NCI-H2081 treated with DMSO at 0.1 percent for 48 hours (cell line): ENCODE measurements at places on chromosomes 16 and 17.

DNA sequence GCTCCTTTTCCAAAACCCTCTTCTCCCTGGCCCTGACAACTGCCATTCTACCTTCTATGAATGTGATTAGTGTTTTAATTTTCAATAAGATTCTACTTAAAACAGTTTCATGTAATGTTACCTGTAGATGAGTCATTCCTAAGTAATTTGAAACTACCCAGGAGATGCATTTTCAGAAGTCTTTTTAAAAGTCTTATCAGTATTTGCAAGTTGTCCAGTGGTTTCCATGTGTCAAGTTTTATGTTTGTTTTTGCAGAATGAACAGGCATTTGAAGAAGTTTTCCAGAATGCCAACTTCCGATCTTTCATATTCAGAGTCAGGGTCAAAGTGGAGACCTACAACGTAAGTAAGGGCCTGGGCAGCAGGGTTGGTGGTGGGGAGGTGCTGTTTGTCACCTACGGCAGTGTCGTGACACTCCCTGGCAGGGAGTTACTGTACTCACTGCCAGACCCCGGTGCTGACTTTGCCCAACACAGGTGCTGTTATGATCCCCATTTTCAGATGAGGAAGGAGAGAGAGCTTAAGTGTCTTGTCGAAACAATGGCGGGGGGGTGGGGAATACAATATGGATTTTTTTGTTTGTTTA lies 65.0 kb downstream of the RPA1 start:
- no peak for DNase-seq

GRCh38 chr17:83138820-83139219 lies 59.4 kb downstream of the METRNL start:
- no peak for DNase-seq

DNA sequence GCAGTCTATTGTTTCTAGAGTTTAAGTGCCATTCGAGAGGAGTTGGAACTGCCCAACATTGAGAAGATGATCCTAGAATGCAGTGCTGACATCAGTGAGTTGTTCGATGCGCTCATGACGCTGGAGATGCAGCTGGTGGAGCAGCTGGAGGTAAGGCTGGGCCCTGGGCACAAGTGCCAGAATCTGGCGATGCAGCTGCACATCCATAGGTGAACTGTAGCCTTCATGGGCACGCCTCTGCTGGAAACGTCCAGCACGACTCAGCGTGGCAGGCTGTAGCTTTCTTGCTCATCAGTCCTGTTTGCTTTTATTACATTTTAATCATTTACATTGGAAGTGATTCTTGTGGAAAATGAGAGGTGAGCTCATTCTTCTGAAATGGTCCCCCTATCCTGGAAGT lies 31.7 kb downstream of the DRC3 start:
- no peak for DNase-seq

DNA sequence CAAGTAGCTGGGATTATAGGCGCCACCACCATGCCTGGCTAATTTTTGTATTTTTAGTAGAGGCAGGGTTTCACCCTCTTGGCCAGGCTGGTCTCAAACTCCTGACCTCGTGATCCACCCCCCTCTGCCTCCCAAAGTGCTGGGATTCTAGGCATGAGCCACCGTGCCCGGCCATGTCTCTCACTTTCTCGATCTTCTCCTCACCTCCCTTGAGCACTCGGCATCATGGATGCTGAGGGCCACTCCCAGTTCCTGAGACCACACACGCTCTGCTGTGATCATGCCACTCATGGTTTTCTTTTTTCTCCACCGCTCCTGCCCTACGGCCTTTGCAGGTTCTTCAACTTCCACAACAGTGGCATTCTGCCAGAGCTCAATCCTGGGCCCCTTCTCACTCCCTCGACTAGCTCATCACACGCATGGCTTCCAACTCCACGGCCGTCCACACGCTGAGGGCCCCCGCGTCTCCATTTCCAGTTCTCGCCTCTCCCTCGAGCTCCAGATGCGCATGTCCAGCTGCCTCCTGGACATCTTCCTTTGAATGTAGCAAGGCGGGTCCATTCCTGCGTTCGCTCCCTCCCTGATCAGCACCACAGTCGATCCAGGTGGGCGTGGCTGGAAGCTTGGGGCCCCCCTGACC lies 5.5 kb upstream of the NCBP3 start:
- DNase-seq, result no peak

DNA sequence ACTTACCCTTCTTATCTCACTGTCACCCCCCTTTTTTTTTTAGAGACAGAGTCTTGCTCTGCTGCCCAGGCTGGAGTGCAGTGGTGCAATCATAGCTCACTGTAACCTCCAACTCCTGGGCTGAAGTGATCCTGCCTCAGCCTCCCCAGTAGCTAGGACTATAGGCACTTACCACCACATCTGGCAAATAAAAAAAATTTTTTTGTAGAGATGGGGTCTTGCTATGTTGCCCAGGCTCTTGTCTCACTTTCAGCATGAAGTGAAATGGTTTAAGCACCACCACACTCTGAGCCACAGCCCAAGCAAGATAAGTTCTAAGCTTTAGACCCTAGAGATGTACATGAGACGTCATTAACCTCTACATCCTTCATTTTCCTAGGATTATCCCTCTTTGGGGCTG lies 34.5 kb upstream of the EFCAB13 start:
- DNase-seq, result no peak

DNA sequence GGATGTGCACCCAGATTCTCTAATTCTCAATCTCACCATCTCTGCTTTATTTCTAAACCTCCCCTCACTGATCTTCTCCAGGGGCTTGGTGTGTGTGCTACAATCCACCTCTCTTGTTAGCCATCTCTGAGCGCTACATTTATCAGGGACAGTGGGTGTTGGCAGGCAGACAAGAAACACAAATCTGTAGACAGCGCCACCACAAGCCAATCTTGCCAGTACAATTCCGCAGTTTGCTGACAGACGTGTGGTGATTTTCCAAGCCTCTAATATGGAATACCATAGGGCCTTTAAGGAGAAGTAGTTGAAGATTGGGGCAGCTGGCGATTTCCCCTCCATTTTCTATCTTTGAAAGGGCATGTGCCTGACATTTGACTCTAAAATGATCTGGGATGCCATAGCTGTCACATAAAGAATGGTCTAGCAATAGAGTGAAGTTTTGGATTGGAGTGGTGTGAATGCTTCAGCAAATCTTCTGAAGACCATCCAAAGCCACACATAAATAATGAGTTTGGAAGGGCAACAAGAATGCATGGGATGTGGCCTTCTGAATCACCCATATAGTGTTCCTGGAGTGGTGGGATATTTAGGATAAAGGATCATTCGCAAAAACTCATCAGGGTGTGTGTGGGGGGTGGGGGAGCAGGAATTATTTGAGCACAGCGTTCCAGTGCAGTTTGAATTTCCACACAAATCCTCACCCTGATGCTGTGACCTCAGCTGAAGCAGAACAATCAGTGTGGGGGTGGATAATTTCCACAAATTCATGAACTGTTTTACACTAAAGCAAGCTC lies 12.0 kb upstream of the ANKFN1 start:
- no peak for DNase-seq

- no peak for DNase-seq
Measured at GRCh38 chr17:72434991-72435618, 314.3 kb downstream of the SOX9 start.

DNA sequence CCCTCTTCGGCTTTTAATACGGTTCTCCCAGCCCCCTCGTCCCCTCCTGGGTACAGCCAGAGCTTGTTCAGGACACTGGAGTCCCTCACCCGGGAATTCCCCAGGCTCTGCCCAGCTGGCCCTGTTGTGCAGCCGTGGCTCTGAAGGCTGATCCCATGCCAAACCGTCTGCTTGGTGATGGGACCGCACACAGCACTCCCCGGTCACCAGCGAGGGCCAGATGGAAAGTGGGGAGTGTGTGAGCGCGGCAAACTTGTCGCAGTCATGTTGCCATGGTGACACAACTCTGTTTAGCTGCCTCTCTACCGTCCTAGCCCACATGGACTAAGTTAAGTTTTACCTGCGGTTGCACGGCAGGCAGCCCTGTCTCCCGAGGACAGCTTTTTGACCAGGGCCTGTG lies 107.9 kb downstream of the RAP1GAP2 start:
- no peak for DNase-seq

DNA sequence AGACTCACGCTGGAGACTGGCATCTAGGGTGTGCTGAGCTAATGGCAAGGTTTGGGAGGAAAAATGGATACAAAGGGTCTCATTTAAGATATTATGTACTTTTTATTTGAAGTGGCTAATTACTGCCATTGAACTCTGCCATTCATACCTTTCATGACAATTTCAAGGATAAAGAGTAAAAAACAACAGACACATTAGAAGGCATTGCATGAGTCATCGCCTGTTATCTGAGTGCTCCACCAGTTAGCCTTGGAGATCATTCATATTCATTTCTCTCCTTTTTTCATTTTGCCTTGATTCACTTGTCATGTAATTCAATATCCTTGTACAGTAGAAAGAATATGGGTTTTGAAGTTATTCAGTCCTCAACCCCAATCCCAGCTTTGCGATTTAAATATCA lies 109.5 kb downstream of the CDH8 start:
- peak; percentile 43 for DNase-seq

DNA sequence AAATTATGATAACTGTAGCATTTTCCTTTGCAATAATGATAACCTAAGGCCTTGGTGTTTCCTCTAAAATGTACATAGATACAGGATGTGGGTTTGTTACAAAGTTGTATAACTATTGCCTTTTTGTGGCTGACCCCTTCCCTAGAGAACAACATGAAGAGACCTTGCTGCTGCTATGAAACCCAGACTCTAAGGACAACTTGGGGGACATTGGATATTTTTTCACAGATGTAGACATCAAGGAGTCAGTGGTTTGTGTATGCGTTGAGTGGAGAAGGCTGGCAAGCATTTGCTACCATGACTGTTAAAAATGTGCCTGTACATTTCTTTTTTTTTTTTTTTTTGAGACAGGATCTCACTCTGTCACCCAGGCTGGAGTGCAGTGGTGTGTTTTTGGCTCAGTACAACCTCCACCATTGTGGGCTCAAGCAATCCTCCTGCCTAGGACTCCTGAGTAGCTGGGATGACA lies 12.3 kb downstream of the HMOX2 start:
- no peak for DNase-seq
